ENCODE measurements at places on chromosomes 3 and 15. TPM values are rescaled to one million over a fixed set of nuclear protein-coding genes. Genes with fewer than 3 reads are reported as not detected.

The CKMT1B gene
- 0.09 TPM for total RNA-seq

The RMDN3 gene
- 15.0 TPM for total RNA-seq

The U2SURP gene
- total RNA-seq: 107 TPM

The PLA2G4B gene
- 1.9 TPM for total RNA-seq

The VWA5B2 gene
- total RNA-seq: 0.05 TPM

The TMEM212 gene
- total RNA-seq: not detected

The LMLN gene
- total RNA-seq: 1.4 TPM

The OXTR gene
- 0.80 TPM for total RNA-seq

The ADPRH gene
- 2.5 TPM for total RNA-seq

The DNAH1 gene
- total RNA-seq: 3.3 TPM

The TF gene
- total RNA-seq: 1.9 TPM

The MED12L gene
- 1.7 TPM for total RNA-seq

The EPHA6 gene
- total RNA-seq: 1.3 TPM

The ANKRD63 gene
- not detected for total RNA-seq

The GOLGA6L4 gene
- 0.28 TPM for total RNA-seq

All from thymus (tissue), 14 donors.